NCI-H2081 treated with DMSO at 0.1 percent for 48 hours (cell line): ENCODE measurements at places on chromosomes 7 and 10.

DNA sequence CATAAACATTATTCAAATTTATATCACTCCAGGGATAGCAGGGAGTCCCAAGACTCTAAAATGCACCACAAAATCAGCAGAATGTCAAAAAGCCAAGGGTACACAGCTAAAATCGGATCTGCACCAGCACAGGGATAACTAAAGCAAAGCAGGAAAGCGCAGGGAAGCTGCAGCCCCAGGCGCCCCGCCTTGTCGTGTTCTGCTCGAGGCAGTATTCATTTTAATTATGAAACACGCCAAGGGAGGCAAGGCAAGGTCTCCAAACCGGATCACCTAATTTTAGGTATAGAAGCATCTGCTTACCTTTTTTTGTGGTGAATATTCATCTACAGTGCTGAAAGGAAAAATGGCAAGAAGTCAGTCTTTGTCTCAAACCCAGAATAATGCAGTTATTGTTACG lies 199.4 kb downstream of the RAPGEF5 start:
- DNase-seq, result no peak

DNA sequence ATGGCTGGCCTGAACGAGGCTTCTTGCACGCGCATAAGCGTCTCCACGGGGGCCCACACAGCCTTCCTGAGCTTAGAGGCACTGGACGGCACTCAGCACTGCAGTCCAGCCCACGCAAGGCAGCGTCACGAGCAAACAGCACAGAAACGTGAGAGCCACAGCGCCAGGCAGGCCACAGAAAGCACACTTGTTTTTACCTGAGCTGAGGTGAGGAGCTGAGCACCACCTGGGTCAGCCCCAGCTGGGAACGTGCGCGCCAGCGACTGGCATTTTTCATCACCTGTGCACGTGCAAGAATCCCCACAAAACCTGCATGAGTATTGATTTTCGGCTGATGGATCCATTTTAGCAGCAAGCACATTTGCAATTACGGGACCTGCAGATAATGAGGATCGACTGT lies 26.7 kb downstream of the IQCE start:
- DNase-seq, result no peak

- DNase-seq, result no peak
These were observed 43.9 kb downstream of the PYROXD2 start for GRCh38 chr10:98370831-98371820.

DNA sequence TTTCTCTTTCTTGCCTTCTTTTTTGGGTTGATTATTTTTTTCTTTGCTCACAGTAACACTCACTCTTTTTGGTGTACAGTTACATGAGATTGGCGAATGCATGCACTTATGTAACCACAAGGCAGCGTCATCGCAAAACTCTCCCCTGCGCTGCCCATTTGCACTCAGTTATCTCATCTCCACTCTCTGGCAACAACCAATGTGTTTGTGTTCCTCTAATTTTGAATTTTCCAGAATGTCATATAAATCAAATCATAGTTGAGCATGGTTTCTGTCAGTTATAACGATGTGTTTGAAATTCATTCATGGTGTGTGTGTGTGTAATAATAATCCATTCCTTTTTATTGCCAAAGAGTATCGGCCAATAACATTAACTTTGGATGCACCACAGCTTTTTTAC lies 23.0 kb upstream of the IGFBP3 start:
- DNase-seq, result no peak

DNA sequence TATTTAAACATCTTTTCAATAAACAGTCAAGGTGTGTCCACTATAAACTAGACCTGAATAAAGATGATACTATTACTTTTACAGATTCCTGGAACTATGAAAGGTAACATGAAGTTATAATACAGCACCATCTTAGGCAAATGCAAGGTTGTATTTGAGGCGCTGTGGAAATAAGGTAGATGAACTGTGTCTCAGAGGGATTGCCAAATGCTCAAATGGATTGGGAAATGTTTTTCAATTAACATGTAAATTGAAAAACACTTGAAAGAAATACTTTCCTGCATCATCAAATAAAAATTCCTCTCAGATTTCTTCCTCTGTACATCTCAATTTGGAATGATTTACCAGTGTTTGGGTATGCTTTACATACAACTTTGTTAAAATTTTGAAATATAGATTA lies 139.4 kb downstream of the DKK1 start:
- DNase-seq, result no peak

DNA sequence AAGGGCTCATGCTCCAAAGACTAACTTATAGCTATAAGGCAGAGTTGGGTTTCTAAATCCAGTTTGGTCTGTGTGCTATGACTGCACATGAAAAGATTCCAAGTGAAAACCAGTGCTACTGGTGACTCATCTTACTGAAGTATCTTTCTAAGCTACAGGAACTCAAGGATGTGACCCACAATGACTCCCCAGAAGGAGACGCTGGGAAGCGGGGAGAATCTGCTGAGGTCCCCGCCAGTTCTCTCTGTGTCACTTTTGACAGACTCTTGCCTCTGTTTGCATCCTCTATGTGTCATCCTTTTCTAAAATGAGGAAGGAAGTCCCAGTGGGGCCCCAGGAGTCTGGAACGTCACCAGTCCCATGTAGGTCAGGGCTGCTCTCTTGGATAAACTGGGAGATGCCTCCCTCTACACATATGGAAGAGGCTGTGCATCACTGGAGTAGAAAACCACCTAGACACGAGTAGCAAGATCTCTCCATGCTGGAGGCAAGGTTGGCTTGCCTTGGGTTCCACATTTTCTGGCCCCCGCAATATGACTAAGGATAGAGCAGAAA lies 28.8 kb upstream of the GPR26 start:
- DNase-seq, result no peak

DNA sequence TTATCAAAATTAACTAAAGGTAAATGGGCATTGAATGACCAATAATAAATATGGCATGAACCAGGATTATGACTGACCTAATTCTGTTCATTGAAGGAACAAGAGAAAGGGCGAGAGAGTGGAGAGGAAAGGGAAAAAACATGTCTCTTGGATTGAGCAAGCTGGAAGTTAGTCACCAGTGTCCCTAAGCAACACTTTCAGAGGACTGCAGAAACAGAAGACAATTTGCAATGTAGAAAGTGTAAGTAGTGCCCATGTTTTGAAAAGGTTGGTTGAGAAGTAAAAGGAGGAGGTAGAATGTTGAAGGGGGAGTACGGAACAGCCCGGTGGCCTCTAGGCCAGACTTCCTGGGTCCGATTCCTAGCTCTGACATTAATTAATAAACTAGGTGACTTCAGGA lies 94.6 kb downstream of the FAS start:
- no peak for DNase-seq

DNA sequence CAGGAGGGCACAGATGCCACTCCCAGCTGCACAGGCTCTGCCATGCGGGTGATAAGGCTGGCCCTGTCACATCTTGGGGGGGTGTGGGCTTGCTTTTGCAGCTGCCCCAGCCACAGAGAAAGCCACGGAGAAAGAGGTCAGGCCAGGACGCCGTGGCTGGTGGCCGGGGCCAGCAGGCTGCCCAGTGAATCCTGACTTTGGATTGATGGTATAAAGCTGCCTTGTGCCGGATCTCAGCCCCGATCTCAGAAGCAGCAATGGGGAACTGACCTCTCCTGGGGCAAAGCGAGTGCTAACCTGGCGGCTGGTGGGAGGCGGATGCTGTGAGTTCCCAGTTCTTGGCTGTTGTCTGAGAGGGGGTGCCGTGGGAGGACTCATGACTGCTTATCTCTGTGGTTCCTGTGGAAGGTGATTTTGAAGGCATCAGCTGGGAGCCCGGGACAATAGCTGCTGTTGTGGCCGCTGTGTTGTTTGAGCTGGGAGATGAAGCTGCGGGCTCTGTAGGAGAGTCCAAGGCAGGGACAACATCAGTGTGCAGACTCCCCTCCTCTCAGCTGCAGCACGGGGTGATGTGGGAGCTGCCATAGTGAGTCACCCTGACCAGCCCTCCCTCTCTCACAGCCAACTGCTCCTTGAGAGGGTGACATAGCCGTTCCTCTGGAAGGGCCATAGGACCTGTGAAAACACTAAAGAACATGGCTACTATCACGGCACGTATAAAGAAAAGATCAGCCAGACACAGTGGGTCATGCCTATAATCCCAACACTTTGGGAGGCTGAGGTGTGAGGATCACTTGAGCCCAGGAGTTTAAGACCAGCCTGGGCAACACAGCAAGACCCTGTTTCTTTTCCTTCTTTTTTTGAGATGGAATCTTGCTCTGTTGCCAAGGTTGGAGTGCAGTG lies 17.0 kb downstream of the IL15RA start:
- DNase-seq, result no peak

- no peak for DNase-seq
These were observed 12.3 kb downstream of the SFXN3 start for GRCh38 chr10:101043363-101043707.

DNA sequence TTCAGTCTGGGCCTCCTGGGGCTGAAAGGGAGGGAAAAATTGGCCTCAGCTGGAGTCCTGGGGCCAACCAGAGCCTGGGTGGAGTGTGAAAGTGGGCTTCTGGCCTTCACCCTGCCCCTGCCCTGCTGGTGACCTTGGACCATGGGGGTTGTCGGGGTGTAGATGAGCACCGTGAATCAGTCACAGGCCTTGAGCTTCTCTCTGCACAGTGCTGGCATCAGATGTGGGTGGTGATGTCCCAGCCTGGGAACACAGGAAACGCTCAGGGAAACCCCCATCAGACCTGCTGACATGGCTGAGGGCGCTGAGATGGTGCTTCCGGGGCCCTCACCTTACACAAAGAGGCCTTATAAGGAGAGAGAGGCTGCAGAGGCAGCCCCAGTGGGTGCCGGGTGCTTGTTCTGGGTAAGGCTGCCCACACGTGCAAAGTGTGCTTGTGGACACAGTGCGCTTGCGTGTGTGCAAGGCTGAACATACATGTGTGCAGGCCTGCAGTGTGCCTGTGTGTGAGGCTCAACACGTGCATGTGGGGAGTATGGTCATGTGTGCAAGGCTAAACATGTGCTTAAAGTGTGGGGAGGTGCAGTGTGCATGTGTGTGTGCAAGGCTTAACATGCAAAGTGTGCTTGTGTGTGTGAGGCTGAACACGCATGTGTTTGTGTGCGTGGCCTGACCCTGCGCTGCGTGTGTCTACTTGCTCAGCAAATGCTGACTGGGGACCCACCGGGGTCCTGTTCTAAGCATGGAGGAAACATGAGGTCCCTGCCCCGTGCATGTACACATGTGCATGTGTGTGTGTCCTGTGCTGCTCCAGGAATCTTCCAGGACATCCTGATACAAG lies 6.5 kb downstream of the ARPC1B start:
- no peak for DNase-seq

DNA sequence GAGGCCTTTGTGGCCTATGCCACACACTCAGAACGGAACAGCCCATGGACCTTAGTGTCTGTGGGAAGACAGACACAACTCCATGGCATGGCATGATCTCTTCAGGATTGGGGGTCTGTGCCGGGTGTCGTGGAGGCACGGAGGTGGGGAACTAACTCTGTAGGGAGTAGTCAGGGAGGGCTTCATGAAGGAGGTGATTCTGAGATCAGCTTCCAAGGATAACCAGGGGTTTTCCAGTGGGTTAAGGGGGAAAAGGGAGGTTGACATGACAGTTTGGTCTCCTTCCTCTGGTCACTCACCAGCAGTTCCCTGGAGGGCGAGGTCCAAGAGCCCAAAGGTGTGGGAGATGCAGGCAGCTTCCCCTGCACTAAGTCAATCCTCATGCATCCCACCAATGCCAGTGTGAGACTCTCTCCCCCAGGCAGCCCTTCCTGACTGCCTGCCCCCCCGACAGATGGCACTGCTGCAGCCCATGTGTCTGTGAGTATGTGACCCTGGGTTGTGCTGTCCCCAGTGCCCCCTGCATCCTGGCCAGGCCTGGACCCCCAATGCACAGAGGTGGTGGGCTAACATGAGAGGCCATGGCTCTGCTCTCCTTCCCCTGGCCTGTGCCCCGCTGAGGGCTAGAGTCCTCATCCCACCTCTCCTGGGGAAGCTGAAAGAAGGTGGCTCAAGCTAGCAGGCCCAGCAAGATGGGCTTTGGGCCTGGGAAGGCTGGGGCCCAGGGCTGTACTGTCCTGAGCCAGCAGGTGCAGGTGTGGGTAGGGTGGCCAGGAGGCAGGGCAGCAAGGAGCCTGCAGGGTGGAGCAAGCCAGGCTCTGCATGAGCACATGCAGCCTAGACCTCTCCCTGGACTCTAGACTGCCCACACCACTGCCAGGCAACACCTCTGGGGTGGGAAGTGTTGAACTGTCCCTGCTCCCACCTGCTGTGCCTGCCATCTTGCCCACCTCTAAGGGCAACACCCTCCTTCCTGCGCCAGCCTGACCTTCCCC lies 39.7 kb downstream of the RASGEF1A start:
- no peak for DNase-seq

DNA sequence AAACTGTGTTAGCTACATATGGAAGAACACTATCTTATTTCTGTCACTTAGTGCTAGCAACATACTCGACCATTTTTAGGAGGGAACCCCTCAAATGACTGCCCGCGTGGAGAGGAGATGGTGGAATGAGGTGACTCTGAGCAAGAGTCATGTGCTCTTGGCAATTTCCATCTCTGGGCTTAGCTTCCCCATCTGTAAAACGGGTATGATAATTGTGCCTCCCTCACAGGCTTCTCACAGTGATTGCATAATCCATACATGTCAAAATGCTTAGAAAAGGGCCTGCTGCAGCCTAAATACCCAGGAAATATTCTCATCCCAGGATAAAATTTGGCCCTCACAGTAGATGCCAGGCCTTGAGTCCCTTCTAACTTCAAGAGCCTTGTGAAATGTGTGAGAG lies 86.6 kb downstream of the WDFY4 start:
- DNase-seq, result no peak

DNA sequence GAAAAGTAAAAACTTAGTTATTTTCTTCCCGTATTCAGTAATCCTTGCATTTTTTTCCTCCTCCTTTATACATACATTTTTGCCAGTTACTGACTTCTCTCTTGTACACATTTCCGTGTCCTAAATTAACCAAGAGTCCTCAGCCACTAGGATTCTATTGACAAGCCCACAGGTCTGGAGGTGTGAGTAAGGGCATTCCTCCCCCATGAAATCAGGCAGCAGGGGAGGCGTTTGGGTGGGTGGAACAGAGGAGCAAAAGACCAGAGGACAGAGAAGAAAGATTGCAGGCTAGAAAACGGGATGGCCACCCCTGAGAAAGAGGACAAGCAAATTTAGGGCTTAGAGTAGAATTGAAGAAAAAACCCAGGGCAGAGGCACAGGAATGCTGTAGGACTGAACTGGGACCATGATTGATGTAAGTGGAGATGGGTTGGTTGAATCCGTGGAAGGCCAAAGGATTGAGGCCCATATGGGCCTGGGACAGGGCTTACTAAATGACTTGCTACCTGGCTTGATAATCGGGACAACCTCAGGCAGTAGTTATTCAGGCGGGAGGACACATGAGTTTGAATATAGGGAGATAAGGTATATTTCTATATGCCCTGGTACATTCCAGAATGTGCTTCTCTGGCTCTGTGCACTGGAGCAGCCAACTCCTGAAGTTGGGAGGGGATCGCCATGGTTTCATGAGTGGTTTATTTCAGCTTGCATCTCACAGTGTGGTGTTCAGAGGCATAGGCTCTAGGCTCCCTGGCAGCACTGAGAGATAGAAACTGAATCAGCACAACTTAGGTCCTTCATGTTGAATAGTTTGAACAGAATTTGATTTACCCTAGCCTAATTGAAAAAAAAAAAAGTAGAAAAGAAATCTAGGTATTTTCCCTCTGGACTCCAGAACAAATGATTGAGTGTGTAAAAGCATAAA lies 28.0 kb downstream of the IKZF1 start:
- no peak for DNase-seq
